ENCODE measurements at places on chromosomes 4 and X. TPM values are rescaled to one million over a fixed set of nuclear protein-coding genes. Genes with fewer than 3 reads are reported as not detected.

Gene ARHGAP36
- polyA plus RNA-seq = not detected

Gene STATH
- not detected for polyA plus RNA-seq

- H3K27ac ChIP-seq = no peak overlapping the region
- no peaks in the 10 kb centered on the region for H3K36me3 ChIP-seq
- H3K4me3 ChIP-seq = no peak overlapping the region
- peak; percentile 3 for DNase-seq
These were observed 50.8 kb upstream of the BOD1L1 start for GRCh38 chr4:13678186-13678924.

GRCh38 chr4:48589098-48589445 is 99.0 kb downstream of the ZAR1 start:
- peaks cover 5% of the 10 kb centered on the region for H3K36me3 ChIP-seq
- peak; percentile 14 for DNase-seq
- H3K27ac ChIP-seq = peak overlapping the region; percentile 60
- no peak overlapping the region for H3K4me3 ChIP-seq

DNA sequence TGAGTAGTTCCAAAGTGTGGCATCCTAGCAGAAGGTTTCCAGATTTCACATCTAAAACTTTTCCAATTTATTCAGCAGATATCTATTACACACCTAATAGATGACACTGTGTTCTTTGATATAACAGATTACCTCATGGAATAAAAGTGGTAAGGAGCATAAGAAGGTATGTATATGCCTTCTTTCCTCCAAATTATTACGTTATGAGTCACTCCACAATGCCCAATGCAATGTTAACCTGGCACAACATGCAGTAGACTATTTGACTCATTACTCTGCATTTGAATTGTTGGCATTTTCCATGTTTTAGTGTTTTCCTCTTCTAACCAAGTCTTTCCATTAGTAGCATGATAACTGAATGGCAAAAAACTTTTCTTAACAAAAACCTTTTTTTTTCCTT is 383.6 kb downstream of the ADGRL3 start:
- no peak overlapping the region for H3K27ac ChIP-seq
- DNase-seq = no peak
- H3K27me3 ChIP-seq = no peaks in the 10 kb centered on the region
- no peaks in the 10 kb centered on the region for H3K4me1 ChIP-seq
- no peaks in the 10 kb centered on the region for H3K36me3 ChIP-seq
- no peak overlapping the region for H3K4me3 ChIP-seq

DNA sequence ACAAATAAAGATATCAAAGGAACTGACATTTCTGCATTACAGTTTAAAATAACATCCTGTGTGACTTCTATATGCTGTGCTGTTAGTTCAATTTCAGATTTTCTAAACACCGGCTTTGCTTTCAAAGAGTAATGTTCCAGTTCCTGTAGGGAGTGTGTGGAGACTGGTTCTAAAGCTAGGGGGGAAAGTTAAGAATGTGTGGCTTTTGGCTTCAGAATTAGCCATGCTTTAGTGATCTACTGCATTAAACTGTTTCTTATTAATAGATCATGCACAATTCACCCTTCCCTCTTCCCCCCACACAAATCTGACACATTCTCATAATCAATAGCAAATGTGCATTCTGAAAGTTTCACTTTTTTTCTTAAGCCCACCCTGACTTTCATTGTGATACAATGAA is 32.0 kb upstream of the DKK2 start:
- peaks cover 30% of the 10 kb centered on the region for H3K4me1 ChIP-seq
- H3K36me3 ChIP-seq = no peaks in the 10 kb centered on the region
- no peak overlapping the region for H3K4me3 ChIP-seq
- peak overlapping the region; percentile 24 for H3K27ac ChIP-seq
- H3K27me3 ChIP-seq = no peaks in the 10 kb centered on the region

DNA sequence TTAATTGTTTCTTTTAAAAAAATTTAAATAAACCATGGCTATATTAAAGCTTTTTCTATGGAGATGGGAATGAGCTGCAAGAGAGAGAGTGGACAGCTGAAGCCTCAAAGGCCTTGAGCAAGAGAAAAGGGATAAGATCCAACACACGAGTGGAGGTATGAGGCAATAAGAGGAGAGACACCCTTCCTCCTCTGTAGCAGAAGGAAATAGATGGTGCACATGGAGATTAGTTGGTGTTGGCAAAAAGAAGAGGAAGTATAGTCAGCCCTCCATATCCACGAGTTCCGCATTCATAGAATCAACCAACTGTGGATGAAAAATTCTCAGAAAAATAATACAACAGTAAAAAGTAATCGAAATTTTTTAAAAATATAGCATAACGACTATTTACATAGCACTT is 3.2 kb downstream of the CXorf38 start:
- H3K4me3 ChIP-seq = no peak overlapping the region
- peak; percentile 43 for DNase-seq
- H3K27me3 ChIP-seq = no peaks in the 10 kb centered on the region
- peaks cover 21% of the 10 kb centered on the region for H3K4me1 ChIP-seq
- no peaks in the 10 kb centered on the region for H3K36me3 ChIP-seq
- H3K27ac ChIP-seq = peak overlapping the region; percentile 80

All from endothelial cell of umbilical vein (primary cell).